ENCODE measurements at places on chromosomes 1 and 21.

DNA sequence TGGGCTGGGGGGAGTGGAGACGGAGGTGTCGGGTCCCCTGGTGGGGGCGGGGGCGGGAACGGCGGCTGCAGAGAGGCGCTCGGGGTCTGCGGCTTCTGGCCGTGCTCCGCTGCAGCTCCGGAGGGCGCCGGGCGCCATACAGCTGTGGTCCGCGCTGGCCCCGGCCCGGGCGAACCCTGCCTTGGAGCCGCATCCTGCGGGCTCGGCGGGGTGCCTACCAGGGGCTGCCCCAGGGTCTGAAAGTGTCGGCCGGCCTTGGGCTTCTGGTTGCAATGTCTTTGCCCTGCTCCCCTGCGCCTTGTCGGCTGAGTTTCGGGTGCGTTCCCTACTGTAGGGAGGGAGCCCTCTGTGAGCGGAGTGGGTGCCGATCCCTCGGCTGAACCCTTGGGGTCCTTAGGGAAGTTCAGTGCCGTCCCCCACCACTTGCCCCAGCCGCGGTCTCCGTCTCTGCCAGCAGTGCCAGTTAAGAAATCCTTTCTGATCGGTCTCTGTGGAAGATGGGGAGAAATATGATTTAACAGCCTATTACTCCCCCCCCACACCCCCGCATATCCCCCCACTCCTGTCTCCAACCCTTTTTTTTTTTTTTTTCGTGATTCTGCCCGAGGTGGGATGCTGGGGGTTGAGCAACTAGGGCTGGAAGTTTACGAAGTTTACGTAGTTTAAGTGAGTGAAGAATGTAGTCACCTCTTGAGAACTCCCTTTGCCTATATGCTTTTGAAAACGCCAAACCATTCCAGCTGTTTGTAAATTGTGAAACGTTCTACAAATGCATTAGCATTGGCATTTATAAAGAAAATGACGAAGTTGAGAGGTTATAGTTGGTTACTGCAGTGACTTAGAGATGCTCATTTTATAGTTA, 588 bp downstream of the NEXN start:
- peak; percentile 60 for DNase-seq

- no peak for DNase-seq
Measured at GRCh38 chr1:38328278-38329035, 281.9 kb upstream of the POU3F1 start.

DNA sequence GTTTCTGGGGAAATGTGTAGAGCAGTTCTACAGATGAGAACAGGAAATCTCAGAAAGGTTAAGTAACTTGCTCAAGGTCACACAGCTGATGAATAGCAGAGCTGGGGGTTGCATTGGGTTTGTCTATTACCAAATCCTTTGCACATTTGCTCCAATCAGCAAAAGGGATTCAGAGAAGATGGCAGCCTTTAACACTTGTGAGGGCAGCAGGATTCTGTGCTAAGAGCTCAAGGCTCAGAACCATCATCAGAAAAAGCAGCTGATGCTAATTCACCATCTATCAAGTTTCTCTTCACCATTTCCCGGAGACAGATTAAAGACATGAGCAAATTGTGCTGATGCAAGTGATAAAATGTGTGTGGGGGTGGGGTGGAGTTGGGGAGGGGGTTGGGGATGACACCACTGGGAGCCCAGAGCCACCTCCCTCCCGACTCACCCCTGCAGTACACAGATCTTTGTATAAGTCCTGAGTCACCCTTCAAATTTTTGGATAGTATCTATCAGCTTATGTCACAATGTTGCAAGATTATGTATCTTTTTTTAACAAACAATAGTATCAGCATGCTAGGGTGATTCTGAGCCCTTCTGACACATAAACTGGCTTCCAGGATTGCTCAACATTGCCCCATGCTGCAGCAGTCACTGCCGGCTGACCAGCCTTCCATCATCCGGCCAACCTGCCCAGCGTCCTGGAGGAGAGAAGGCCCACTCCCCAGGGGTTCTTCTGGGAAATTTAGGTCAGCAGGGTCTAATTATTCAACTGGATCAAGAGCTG, 2.8 kb upstream of the SPSB1 start:
- DNase-seq, result peak; percentile 93

GRCh38 chr1:174242856-174243255, 83.5 kb downstream of the RABGAP1L start:
- DNase-seq, result no peak

DNA sequence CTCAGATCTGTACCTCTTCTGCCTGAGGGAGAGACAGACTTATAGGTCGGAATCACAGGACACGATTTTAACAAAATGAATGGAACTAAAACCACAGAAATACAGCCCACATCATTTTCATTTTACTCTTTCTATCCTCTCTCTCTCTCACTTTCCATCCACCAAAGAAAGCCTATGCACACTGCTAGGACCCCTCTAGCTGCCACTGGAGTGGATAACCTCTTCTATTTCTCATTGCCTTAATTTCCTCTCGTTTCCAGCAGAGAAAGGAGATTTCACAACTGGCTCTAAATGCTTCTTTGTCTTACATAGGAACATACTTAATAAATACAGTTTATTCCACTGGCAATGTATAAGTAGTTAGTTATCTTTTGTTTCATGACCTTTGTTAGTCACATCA, 867.8 kb upstream of the ADGRL4 start:
- DNase-seq, result no peak

GRCh38 chr1:41152622-41153044, 89.5 kb downstream of the SCMH1 start:
- DNase-seq, result peak; percentile 91

DNA sequence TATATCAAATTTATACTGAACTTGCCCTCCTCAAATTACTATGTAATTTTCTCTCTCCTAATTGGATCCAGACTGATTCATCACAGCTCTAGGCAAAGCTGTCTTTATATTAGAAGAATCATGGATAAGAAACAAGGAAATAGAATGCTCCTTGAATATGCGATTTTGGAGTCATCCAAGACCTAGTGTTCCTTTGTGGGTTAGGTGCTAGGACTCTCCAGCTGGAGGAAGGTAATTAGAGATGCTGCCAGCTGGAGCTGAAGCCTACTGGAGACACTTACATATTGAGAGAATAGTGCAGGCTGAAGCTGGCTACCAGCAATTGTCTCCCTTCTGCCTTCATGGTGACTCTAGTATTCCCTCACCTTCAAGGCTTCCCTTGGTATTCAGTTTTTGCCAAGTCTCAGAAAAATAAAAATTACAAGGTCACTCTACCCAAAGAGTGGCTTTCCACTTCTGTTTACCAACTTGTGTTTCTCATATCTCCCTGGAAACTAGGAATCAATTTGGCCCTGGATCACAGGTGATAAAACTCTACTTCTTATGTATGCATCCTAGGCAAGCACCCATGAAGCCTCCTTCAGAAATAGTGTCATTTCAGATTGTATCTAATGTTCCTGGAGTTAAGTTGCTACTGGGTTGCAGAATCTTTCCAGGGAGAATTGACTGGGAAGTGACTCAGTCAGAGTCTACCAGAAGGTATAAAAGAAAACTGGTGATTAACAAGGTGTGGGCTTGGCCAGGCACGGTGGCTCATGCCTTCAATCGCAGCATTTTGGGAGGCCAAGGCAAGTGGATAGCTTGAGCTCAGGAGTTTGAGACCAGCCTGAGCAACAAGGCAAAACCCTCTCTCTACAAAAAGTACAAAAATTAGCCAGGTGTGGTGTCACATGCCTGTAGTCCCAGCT, 24.4 kb upstream of the DOCK7 start:
- no peak for DNase-seq

Data from AG10803 (cell line).